ENCODE measurements at places on chromosomes 7 and 10.

DNA sequence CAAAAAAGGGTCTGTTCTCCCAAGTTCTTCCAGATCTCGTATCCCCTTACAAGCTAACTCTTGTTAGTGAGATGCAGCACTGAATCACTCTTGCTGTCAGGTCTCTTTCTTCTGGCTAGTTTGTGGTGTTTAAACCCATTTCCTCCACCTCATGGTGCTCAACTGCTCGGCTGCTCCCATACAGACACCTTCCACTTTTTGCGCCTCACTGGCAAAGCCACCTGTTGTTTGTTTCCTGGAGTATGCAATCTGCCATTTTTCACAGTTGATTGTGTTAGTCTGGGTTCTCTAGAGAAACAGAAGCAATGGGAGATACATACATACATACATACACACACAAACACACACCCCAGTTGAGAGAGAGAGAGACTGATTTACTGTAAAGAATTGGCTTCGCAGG lies 124.4 kb upstream of the SP8 start:
- H3K4me1 ChIP-seq, result no peaks in the 10 kb centered on the region
- no peak for DNase-seq

- no peaks in the 10 kb centered on the region for H3K27me3 ChIP-seq
- H3K4me3 ChIP-seq, result no peak overlapping the region
- no peak for DNase-seq
- H3K27ac ChIP-seq, result no peak overlapping the region
Observed at GRCh38 chr10:86113044-86113443, 253.6 kb downstream of the GRID1 start.

GRCh38 chr10:17237915-17238444 lies 9.9 kb downstream of the VIM start:
- peaks cover 35% of the 10 kb centered on the region for H3K4me1 ChIP-seq
- no peak overlapping the region for H3K4me3 ChIP-seq
- no peak for DNase-seq
- H3K27ac ChIP-seq, result no peak overlapping the region
- H3K27me3 ChIP-seq, result no peaks in the 10 kb centered on the region

DNA sequence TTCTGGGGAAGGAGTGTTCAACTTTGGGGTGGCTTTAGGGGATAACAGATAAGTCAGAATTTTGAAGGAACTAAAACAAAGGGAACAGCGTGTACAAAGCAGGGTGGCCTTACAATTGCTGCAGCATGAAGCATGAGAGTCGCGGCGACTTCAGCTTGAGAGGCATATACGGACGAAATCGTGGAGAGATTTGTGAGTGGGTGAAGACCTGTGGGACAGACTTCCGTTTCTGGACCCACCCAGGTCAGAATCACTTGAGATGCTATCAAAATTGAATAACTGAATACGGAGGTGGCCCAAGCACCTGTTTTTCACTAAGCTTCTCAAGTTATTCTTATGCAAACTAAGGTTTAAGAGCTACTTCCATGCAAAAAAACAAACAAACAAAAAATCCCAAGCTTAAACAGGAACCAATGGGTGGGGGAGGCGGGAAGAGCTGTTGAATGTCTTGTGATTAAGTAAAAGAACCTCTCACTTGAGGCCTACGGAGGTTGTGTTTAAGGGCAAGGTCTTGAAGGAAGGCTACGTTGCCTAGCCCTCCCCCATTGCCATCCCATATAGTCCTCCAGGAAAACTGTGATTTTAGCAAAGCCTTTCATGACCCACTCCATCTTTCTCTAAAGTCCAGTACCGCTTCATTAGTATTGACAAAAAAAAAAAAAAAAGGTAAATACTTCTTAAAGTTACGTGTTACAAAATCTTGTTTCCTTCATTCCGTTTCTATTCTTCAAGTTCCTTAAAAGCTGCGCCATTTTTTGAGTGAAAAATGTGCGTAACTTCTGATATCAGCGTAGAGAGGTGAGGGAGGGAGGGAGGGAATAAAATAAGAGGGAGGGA lies 1.3 kb upstream of the TRIM24 start:
- H3K27ac ChIP-seq, result no peak overlapping the region
- peaks cover 14% of the 10 kb centered on the region for H3K36me3 ChIP-seq
- no peaks in the 10 kb centered on the region for H3K27me3 ChIP-seq
- H3K4me1 ChIP-seq, result peaks cover 18% of the 10 kb centered on the region
- H3K4me3 ChIP-seq, result peak overlapping the region; percentile 38

Measured in activated CD8-positive, alpha-beta T cell treated with anti-CD3 and anti-CD28 coated beads for 36 hours (primary cell).